ENCODE measurements at places on chromosomes 5 and 9. TPM values are rescaled to one million over a fixed set of nuclear protein-coding genes. Genes with fewer than 3 reads are reported as not detected.

DNA sequence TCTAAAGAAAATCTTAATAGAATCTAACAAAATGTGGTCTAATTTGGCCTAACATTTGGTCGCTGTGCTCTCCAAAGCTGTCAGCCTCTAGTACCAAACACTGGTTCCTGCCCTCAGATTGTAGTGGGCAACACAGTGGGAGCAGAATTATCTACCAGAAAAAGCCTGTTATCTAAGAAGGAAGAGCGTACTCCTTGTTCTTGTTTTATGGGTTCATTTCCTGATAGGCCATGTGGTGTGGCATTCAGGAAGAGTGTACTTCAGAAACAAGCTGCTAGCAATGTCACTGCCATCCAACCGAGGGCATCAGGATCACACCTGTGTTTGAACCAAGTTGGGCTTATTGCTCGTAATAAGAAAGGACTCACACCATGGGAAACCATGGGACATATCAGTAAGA lies 487.9 kb upstream of the DAP start:
- no peak overlapping the region for H3K4me3 ChIP-seq
- no peak overlapping the region for H3K27ac ChIP-seq
- no peaks in the 10 kb centered on the region for H3K4me1 ChIP-seq
- no peak for DNase-seq
- H3K36me3 ChIP-seq, result no peaks in the 10 kb centered on the region

DNA sequence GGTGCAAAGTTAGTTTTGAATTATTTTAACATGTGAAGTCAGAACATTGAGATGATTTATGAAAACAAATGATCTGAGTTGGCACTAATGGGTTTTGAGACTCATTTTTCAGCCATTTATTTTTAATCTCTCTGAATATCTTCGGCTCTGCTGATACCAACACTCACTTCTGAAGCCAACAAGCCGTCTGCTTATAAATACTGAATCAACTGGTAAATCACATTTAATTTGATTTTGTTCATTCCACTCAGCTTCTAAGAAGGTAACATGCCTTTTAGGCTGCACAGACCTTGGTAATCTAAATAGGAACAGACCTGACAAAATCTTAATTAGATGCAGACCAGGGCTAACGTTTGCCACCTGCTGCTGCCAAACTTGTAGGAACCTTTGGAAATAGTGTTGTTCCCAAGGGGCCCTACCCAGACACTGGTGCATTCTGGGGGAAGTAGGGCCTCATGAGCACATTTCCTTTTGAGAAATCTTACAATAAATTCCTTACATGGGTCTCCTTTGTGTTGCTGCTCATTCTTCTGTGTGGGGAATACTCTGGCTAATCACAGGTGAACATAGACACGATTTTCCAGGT lies 182.2 kb downstream of the KCTD16 start:
- no peaks in the 10 kb centered on the region for H3K27me3 ChIP-seq
- no peaks in the 10 kb centered on the region for H3K4me1 ChIP-seq
- no peak for DNase-seq

DNA sequence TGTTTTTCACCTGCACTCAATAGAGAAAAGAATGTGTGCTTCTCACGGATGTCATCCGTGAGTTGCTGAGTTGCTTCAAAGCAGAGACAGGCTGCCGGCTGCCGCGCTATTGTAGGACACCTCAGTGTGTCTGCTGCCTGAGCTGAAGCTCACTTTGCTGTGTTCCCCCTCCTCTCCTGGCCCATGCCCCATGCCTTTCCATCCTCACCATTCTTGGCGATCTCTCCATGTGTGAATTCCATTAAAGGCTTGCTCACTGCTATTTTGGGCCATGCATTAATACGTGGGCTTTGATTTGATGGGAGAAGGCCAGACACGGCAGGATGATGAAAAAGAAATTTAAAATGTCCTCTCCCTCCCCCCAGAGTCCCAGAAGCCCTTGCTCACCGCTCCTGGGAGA lies 14.5 kb downstream of the ADAM19 start:
- H3K27me3 ChIP-seq, result no peaks in the 10 kb centered on the region
- no peaks in the 10 kb centered on the region for H3K36me3 ChIP-seq
- DNase-seq, result no peak

DNA sequence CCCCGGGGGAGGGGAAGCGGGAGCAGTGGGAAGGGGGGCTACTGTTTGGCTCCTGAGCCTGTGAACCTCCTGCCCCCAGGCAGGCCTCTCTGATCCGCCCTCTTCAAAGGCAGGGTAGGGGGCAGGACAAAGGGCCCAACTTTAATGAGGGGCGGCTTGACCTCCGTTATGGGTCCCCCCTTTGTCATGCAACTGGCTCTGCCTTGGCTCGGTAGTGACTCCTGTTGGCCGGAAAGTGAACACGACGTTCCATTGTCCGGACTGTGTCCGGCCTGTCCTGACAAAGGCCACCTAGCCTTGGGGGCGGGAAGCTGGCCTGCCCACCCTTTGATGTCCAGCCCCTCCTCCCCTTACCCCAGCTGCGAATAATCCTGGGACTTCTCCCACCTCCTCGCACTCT lies 1.3 kb downstream of the CDX1 start:
- peak overlapping the region; percentile 84 for H3K27ac ChIP-seq
- peak; percentile 71 for DNase-seq
- peak overlapping the region; percentile 69 for H3K4me3 ChIP-seq
- peaks cover 3% of the 10 kb centered on the region for H3K27me3 ChIP-seq
- H3K36me3 ChIP-seq, result no peaks in the 10 kb centered on the region

DNA sequence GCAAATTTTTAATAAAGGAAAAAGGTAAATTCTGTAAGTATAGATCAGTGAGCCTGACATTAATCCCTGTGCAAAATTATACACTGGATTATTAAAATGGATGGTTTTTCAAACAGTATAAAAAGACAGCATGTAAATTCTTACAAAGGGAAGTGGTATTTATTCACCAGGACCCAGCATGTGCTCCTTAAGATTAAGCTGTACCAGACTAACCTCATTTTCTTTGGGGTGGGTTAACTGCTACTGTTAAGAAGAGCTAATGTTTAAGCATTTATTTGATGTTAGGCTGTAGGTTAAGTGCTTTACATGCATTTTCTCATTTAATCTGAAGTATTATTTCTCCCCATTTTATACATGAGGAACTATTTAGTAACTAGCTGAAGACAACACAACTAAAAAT lies 60.3 kb upstream of the RFX3 start:
- H3K4me1 ChIP-seq, result no peaks in the 10 kb centered on the region
- H3K36me3 ChIP-seq, result no peaks in the 10 kb centered on the region
- no peak for DNase-seq
- no peak overlapping the region for H3K4me3 ChIP-seq
- H3K27me3 ChIP-seq, result no peaks in the 10 kb centered on the region
- no peak overlapping the region for H3K27ac ChIP-seq

DNA sequence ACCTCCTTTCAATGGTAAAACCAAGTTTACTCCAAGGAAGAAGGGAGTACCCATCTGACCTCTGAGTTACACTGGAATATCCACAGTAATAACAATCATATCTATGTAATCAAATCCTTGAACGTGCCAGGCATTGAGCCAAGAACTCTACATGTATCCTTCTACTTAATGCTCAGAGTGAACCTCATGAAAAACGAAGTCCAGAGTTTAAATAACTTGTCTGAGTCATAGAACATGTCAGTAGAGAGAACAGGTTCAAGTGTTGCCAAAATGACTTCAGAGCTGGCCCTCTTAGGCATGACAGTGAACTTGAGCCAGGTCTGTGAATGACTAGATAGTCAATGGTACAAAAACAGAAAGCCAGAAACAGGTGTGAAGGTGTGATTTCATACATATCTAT lies 164.1 kb upstream of the ZNF618 start:
- no peak overlapping the region for H3K4me3 ChIP-seq
- DNase-seq, result peak; percentile 16
- H3K27me3 ChIP-seq, result no peaks in the 10 kb centered on the region
- H3K4me1 ChIP-seq, result no peaks in the 10 kb centered on the region

- H3K4me3 ChIP-seq, result no peak overlapping the region
- H3K36me3 ChIP-seq, result no peaks in the 10 kb centered on the region
- no peak for DNase-seq
- H3K4me1 ChIP-seq, result no peaks in the 10 kb centered on the region
- no peak overlapping the region for H3K27ac ChIP-seq
Measured at GRCh38 chr5:79107020-79107796, 4.4 kb upstream of the BHMT start.

DNA sequence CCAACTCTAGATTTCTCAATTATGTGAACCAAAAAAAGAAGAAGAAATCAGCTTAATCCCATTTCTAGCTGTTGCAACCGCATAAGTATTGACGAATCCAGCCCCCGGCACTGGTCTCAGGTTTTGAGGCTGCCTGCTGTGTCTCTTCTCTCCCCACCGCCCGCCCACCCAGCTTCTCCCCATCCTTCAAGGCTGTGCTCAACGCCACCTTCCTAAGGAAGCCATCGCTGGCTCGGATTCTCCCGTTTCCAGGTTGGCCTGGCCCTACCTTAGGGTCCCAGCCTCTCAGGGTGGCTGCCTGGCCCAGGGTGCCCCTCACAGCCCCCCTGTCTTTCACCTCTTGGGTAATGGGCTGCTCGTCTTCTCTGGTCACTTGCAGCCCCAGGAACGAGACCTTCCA lies 77.8 kb downstream of the HRH2 start:
- no peak overlapping the region for H3K4me3 ChIP-seq
- H3K27me3 ChIP-seq, result no peaks in the 10 kb centered on the region
- no peak for DNase-seq
- H3K27ac ChIP-seq, result no peak overlapping the region
- H3K4me1 ChIP-seq, result no peaks in the 10 kb centered on the region

DNA sequence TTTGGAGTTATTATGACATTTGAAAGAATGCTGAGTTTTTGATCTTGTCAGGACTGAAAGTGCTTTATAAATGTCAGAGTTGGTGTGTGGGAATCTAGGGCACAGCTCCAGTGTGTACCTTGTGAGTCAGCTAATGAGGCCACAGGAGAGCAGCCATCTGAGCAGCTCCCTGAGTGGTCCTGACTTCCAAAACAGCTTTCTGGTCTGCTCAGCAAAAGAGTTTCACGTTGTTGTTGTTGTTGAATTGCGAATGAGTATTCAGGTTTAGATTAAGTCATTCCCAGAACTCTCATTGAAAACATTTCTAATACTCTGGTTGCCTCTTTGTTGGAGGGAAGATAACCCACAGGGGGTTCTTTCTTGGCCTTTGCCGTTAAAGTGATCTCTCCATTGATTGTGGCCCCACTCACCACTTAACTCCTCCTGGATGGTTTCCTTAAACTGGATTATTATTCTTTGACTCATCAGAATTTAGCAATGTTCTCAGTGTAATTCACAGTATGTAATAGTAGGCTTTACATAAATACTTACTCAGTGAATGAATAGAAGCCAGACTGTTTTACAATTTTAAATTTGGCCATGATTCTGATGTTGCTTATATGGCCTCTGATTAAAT lies 125.1 kb upstream of the SGCD start:
- DNase-seq, result no peak
- no peaks in the 10 kb centered on the region for H3K27me3 ChIP-seq
- H3K36me3 ChIP-seq, result no peaks in the 10 kb centered on the region
- no peaks in the 10 kb centered on the region for H3K4me1 ChIP-seq

DNA sequence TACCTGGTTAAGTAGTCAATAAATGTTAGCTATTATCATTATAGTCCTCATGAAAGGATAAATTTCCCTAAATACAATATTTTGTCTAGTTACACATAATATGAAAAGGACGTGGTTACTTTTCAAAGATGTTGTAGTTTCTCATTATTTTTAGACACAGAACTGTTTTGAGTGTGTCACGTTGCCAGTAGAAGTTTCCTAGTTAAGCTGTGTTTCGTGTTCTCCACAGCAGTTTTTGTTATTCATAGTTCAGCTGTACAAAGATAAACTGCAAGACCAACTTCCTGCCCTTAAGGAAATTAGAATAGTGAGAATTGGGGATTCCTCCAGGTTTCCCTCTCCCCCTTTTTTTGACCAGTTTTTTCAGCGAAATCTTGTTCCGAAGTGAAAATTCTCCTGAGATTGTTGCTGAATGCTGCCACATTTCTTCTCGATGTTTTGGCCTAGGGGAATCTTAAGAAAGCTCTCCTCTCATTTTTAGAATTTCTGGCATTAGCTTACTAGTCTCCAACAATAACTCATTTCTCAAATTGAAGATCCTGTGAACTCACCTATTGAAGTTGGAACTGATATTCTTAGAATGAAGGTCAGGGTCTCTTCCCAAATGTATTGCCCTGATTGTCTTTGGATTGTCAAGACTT lies 176.1 kb downstream of the PAM start:
- no peak for DNase-seq
- no peaks in the 10 kb centered on the region for H3K36me3 ChIP-seq
- H3K4me1 ChIP-seq, result no peaks in the 10 kb centered on the region

DNA sequence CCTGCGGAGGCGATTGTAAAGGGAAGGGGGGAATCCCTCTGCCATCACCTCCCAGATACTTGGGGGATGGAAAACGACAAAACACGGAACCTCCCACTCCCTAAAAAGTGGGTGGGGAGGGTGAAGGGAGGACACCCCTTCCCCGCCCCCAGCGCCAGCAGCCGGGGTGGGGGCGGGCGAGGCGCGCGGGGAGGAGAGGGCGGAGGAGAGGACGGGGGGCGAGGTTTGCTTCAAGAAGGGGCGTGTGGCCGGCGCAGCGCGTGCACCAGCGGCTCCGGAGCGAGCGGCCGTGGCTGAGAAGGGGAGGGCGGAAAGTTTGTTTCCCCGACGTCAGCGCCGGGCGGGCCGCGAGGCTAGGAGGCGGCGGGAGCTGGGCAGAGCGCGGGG lies at the start of gene PRRX2:
Gene PRRX2 (plus strand): TSS at position 259 of the 387 bp plus-strand sequence. CDS start 221 bp downstream, outside the sequence.
- H3K4me3 ChIP-seq, result peak within 1 kb of the TSS; percentile 19
- no peaks in the 10 kb centered on the region for H3K36me3 ChIP-seq
- no peak within 1 kb of the TSS for H3K27ac ChIP-seq
- DNase-seq, result no peak
- peaks cover 24% of the 10 kb centered on the region for H3K27me3 ChIP-seq

Gene MRNIP
- 8.6 TPM for total RNA-seq

Gene IFNB1
- not detected for total RNA-seq

Gene OTP
- not detected for total RNA-seq

Gene PRKACG
- total RNA-seq, result not detected

Gene PCDHGC3
- total RNA-seq, result 22.2 TPM

Gene TNFSF15
- total RNA-seq, result 0.84 TPM
